ENCODE measurements at places on chromosomes 3 and 15. TPM values are rescaled to one million over a fixed set of nuclear protein-coding genes. Genes with fewer than 3 reads are reported as not detected.

SIDT1 gene
- total RNA-seq = 37.4 TPM

NANOGP8 gene
- 0.91 TPM for total RNA-seq

CPLX3 gene
- 1.00 TPM for total RNA-seq

METTL6 gene
- total RNA-seq = 57.2 TPM

CALML4 gene
- total RNA-seq = 6.3 TPM

ALDH1L1 gene
- 4.7 TPM for total RNA-seq

PPARG gene
- 2.7 TPM for total RNA-seq

CHL1 gene
- 490 TPM for total RNA-seq
